ENCODE measurements at places on chromosomes 1 and 21.

- no peak for DNase-seq
Observed at GRCh38 chr21:45318556-45319404, 31.1 kb upstream of the POFUT2 start.

- DNase-seq: no peak
Observed at GRCh38 chr21:28776251-28776650, 216.4 kb downstream of the LTN1 start.

DNA sequence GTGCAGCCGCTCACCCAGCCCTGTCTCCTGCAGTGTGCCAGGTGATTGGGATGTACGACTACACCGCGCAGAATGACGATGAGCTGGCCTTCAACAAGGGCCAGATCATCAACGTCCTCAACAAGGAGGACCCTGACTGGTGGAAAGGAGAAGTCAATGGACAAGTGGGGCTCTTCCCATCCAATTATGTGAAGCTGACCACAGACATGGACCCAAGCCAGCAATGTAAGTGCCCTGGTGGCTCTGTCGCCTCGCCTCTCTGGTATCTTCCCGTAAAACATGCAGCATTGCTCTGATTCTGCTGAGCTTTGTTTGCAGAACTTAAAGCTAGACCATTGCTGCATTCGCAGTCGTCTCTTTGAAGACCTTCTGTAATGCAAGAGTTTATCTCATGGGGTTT, 79.2 kb downstream of the ATP5PO start:
- no peak for DNase-seq

DNA sequence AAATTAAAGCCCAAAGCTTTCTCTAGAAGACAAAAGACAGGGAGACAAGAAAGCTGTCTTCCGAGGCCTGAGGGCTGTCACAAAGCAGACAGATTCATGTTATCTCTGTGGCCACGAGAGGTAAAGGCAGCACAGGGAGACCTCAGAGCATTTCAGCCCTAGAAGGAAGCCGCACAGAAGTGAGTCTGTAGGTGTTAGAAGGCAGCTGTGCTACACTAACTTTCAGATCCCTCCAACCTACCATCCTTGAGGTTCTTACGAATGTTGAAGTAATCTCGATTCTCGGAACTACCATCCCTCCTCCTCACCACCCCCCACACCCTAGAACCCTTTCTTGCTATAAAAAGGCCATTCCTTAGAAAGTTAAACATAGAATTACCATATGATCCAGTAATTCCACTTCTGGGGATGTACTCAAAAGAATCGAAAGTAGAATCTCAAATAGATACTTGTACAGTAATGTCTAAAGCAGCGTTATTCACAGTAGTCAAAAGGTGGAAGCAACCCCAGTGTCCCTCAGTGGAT, 21.5 kb upstream of the LYST start:
- no peak for DNase-seq

DNA sequence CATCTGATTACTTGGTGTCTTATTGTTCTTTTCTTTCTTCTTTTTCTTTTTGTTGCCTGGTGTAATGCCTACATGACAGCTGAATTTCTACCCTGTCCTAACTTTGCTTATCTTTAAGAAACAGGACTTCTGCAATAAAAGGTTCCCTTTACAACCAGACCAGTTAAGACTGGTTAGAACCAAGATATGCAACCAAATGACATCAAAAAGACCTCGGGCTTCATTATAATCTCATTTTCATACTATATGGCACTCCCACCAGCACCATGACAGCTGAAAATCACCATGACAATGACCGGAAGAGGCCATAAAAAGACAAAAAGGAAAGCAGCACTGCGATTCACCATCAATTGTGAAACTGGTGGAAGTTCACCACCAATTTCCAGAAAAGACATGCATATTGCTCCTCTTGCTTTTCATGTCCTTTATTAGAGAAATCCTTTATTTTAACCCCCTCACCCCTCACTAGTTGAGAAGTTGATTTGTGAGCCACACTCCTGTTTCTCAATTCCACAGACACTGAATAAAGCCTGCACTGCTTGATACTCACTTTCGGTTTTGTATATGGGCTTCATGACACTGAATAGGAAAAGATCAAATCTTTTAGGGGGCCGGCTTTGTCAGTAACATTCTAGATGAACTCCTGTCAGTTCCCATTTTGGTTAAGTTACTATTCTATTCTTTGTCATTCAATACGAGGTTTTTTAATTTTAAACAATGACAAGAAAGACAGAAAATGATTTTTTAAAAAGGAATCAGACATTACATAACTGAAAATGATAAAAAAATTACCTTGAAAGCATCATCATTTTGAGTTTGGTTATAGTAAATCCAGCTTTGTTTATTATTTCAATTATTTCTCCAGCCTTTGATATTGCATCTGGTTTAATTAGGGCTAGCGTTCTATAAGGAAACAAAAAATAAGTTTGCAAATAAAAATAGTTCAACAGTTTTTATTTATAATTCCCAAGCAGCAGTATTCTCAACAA, 58.1 kb downstream of the NME7 start:
- DNase-seq: no peak

GRCh38 chr1:68100571-68100970, 50.1 kb upstream of the DIRAS3 start:
- no peak for DNase-seq

DNA sequence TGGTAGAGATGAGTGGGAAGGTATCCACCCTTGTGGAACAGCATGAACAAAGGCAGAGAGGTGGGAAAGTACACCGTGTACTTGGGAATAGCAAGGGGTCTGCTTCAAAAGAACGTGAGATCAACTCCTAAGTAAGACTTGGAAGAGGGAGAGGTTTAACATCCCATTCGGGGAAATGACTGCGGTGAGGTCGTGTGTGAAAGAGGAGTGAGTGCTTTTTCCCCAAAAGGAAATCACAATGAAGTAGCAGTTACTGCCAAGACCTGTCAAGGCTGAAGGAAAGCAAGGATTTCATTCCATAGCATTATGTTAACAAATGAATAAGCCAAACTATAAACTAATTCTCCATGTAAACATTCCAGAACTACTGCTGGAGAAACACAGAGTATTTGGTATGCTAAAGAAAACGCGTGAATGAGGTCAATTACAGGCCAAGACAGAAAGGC, 20.0 kb upstream of the SYDE2 start:
- DNase-seq: no peak

DNA sequence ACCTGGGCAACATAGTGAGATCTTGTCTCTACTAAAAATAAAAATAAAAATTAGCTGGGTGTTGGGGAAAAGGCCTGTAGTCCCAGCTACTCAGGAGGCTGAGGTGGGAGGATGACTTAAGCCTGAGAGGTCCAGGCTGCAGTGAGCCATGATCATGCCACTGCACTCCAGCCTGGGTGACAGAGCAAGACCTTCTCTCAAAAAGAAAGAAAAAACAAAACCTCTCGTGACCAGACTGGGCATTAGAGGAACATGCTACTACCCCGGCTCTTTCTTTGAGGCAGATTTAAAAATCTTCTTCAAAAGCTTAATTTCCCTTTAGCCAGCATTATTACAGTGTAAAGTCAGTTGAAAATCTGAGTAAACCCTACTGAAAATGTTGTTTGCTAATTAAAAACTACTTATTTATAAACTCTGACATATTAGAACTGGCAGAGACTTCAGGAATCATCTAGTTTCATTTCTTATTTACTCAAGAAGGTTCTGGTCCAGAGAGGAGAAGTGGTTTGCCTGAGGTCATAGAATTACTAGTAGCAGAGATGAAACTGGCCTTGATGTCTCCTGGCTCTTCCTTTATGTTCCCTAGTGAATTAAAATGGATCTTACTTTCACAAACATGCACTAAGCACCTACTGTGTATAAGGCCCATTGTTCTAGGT, 11.6 kb upstream of the ELAVL4 start:
- no peak for DNase-seq

GRCh38 chr1:40064797-40065499, 24.4 kb downstream of the CAP1 start:
- DNase-seq: no peak

- DNase-seq: no peak
Observed at GRCh38 chr1:246591047-246591446, 24.8 kb downstream of the CNST start.

GRCh38 chr1:154219541-154219940, 1.2 kb upstream of the UBAP2L start:
- peak; percentile 11 for DNase-seq

- DNase-seq: no peak
Observed at GRCh38 chr1:201456499-201457309, 12.3 kb downstream of the PHLDA3 start.

GRCh38 chr1:156995412-156995811, 50.1 kb downstream of the ARHGEF11 start:
- no peak for DNase-seq

All from GM23338 (cell line).